ENCODE measurements at places on chromosomes 12 and 14. TPM values are rescaled to one million over a fixed set of nuclear protein-coding genes. Genes with fewer than 3 reads are reported as not detected.

Gene MARK3
- 142 TPM for total RNA-seq

Gene KRT80
- not detected for total RNA-seq

Gene METAP2
- 49.9 TPM for total RNA-seq

Gene LETMD1
- total RNA-seq: 101 TPM

Data from B cell (primary cell).